ENCODE measurements at places on chromosomes 12 and 14. TPM values are rescaled to one million over a fixed set of nuclear protein-coding genes. Genes with fewer than 3 reads are reported as not detected.

Gene CMA1
- not detected for total RNA-seq

Gene NCOR2
- 297 TPM for total RNA-seq

DNA sequence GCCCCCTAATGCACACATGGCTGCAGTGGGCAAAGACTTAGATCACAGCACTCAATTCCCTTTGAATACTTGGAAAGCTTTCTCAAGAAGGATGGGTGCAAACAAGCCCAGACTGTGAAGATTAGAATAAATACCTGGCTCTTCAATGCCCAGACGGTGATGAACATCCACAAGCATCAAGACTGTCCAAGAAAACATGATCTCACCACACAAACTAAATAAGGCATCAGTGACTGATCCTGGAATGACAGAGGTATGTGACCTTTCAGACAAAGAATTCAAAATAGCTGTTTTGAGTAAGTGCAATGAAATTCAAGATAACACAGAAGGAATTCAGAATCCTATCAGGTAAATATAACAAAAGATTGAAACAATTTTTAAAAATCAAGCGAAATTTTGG is 43.8 kb upstream of the ZDHHC17 start:
- no peak overlapping the region for H3K4me3 ChIP-seq
- no peaks in the 10 kb centered on the region for H3K36me3 ChIP-seq
- DNase-seq, result no peak
- H3K27ac ChIP-seq, result no peak overlapping the region
- no peaks in the 10 kb centered on the region for H3K4me1 ChIP-seq

Gene MDGA2
- total RNA-seq, result not detected

DNA sequence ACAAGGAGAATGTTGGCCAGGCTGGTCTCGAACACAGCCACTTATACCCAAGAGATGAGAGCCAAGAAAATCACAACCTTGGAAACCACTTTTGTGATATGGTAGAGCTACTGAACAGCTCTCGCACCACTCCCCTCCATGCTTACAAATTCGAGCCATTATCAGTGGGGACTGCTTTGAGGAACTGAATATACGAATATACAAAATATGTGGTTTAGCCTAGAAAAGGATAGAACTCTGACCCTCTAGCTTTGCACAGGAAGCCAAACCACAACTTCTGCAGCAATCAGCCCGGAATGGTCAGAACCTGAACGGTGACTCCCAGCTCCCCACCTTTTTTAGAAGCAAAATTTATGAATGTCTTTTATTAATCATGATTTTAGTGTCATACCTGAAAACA is 129.8 kb upstream of the TMEM132C start:
- no peak for DNase-seq
- no peak overlapping the region for H3K27ac ChIP-seq
- H3K36me3 ChIP-seq, result no peaks in the 10 kb centered on the region

DNA sequence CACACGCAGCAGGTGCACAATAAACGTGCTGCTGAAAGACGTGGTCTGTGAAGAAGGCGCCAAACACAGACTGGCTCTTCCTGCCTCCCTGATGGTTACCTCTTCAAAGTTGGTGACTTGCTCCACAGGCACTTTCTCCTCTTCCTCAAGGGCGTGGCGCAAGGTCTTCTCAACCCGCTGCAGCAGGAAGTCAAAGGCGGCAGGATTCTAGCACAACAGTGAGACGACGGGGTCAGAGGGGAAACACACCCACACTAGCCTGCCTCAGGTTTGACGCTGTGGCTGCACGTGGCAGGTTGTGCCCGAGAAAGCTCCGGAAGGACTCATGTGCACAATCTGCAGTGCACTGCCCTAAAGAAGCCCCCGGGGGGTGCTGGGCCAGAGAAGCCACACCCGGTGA is 15.0 kb downstream of the POLE start:
- DNase-seq, result no peak
- no peak overlapping the region for H3K4me3 ChIP-seq
- H3K27me3 ChIP-seq, result no peaks in the 10 kb centered on the region
- peaks cover 3% of the 10 kb centered on the region for H3K4me1 ChIP-seq
- no peak overlapping the region for H3K27ac ChIP-seq

- H3K36me3 ChIP-seq, result no peaks in the 10 kb centered on the region
- no peak overlapping the region for H3K4me3 ChIP-seq
- no peak overlapping the region for H3K27ac ChIP-seq
These were observed 289.2 kb downstream of the ADGRD1 start for GRCh38 chr12:131242741-131243496.

DNA sequence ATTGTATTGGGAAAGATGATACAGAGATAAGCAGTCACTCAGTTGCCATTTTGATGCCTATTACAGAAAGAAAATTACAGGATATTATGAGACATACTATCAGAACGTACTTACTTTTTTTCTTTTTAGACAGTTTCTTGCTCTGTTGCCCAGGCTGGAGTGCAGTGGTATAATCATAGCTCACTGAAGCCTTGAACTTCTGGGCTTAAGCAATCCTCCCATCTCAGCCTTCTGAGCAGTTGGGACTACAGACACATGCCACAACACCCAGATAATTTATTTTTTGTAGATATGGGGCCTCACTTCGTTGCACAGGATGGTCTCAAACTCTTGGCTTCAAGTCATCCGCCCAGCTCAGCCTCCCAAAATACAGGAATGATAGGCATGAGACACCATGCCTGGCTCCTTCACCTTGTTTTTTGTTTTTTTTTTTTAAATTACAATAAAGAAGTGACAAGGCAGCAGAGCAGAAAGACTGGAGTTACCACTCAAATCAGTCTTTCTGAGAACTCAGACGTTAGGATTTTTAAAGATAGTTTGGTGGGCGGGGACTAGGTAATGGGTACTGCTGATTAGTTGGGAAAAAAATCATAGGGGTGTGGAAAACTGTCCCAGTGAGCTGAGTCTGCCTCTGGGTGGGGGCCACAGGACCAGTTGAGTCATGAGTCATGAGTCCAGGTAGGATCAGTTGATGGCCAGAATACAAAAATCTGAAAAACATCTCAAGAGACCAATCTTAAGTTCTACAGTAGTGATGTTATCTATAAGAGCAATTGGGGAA is 11.5 kb upstream of the CPM start:
- DNase-seq, result no peak
- no peaks in the 10 kb centered on the region for H3K4me1 ChIP-seq
- H3K4me3 ChIP-seq, result no peak overlapping the region
- peaks cover 2% of the 10 kb centered on the region for H3K27me3 ChIP-seq
- no peak overlapping the region for H3K27ac ChIP-seq
- no peaks in the 10 kb centered on the region for H3K36me3 ChIP-seq

Gene NUAK1
- 38.0 TPM for total RNA-seq

Gene PLEKHD1
- not detected for total RNA-seq

Gene C3AR1
- 0.22 TPM for total RNA-seq

Measured in endothelial cell of umbilical vein (primary cell).